ENCODE measurements at places on chromosomes 11 and 22. TPM values are rescaled to one million over a fixed set of nuclear protein-coding genes. Genes with fewer than 3 reads are reported as not detected.

- no peak for DNase-seq
Measured at GRCh38 chr11:117906126-117906525, 23.1 kb downstream of the TMPRSS13 start.

The IZUMO1R gene
- total RNA-seq = not detected

The SPI1 gene
- total RNA-seq = 295 TPM

- DNase-seq = no peak
Measured at GRCh38 chr11:57700425-57700824, 11.6 kb downstream of the MED19 start.

GRCh38 chr11:121206810-121207209 lies 85.8 kb upstream of the SC5D start:
- no peak for DNase-seq

DNA sequence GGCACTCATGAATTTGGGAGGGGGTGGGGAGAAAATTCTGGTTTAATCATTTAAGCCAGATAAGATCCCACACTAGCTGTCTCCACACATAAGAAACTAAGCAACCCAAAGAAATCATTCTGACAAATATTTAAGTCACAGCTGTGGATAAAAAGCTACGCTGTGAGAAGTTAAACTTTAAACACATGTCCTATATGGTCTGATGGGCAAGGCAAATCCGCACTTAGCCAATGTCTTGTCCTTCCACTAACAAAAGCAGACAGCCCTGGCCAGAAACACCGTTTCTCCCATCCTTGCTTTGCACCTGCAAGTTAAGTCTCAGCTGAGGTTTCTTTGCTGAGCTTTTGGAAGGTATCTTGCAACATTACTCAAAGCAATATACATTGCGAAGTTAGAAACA lies 68.0 kb downstream of the ETS1 start:
- no peak for DNase-seq

The GLB1L3 gene
- 0.27 TPM for total RNA-seq

GRCh38 chr11:11946180-11946579 lies 62.2 kb downstream of the DKK3 start:
- DNase-seq = no peak

DNA sequence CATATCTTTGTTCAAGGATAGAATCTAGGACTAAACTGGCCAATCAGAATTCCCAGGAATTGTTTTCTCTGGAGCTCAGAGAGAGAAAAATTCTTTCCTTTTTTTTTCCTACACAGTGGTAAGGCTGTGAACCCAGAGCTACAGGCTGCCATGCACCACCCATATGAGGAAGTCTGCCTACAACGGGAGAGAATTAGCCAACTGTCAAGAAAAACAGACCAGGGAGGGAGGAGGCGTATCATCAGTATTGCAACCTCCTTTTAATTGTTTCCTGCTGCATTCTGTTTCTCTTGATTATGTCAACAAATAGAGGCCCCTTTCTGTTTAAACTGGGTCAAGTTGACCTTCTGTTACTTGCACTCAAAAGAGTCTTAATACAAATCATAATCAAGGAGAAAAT lies 176.5 kb upstream of the UBASH3B start:
- DNase-seq = no peak

- no peak for DNase-seq
Measured at GRCh38 chr11:34309965-34310364, 47.8 kb downstream of the ABTB2 start.

- DNase-seq = no peak
Measured at GRCh38 chr11:21774212-21774611, 418.7 kb upstream of the ANO5 start.

DNA sequence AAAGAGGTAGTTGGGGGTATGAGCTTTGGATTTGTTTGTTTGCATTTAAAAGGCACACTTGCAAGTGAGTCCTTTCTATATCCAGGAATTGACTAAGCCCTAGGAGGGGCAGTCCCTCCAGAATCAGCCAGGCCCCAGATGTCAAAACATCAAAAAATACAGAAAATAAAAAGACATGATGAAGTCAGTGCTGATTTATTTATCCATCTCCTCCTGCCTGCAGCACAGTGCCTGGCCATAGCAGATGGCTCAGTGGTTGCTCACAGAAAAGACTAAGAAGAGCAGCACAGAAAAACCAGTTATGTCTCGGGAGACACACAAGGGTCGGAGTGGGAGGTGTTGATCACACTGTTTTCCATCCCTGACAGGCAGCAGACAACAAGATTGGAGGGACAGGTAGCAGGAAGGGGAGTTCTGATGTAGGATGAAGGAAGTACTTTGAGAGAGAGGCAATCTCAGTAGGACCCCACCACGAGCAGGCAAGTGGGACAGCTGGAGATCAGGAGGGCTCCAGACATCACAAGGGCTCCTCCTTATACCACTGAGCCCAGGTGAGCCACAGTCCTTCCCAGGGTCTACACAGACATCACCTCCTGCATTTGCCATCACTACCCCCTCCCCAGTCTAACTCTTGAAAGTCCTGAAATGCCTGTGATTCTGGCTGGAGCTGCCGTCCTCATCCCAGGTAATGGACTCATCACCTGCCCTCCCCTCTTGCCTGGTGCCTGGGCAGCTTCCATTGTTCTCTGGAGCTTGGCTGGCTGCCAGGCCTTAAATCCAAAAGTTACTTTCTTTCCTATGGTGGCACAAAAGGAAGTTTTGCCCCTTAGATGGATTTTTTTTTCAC lies 32.3 kb downstream of the TMPRSS5 start:
- DNase-seq = no peak

- DNase-seq = no peak
Measured at GRCh38 chr11:38274031-38274430, 1676.0 kb upstream of the RAG2 start.

DNA sequence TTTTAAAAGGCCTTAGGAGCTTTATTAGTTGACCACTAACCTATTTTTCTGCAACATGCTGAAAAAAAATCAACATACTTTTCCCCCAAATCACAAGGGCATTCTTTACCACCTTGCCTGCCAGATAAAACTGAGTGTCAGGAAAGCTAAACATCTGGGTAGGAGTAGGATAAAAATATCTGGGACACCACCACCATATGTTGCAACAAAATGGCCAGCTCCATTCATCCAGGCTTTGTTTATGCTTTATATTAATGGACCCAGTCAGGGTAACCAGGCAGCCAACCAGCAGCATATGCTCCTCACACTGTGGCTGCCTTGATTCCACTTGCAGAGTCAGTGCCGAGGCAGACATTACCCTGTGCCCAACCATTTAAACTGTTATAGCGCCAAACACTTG lies 1024.5 kb downstream of the LRRC4C start:
- no peak for DNase-seq

DNA sequence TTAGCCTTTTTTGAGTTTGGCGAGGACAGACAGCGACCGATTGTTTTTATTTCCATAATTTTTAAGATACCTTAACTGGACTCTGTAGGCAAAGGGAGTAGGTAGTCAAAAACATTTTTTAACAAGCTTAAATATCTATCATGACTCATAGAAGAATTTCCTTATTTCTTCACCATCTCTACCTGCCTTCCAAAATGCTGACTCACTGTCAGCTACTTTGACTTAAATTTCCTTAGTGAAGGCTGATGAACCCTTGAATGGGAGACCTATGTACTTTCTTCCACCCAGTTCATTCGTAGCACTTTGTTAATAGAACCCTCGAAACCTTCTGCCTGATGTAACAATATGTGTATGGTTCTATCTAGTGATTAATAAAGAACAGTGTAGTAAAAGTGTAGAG lies 1.1 kb upstream of the MTMR2 start:
- no peak for DNase-seq

The NRXN2 gene
- 1.7 TPM for total RNA-seq

The CD3E gene
- 9.9 TPM for total RNA-seq

- peak; percentile 95 for DNase-seq
Measured at GRCh38 chr11:124673333-124674167, at the start of the genes SIAE and SPA17. Gene SIAE (minus strand): TSS chr11:124673739. CDS start chr11:124673708, 31 bp downstream. Gene SPA17 (plus strand): TSS chr11:124673904. CDS start chr11:124675265, 1,361 bp downstream.

GRCh38 chr22:30305519-30305905 lies 16.2 kb upstream of the CASTOR1 start:
- no peak for DNase-seq

GRCh38 chr22:25139062-25139461 lies 60.6 kb upstream of the CRYBB3 start:
- DNase-seq = no peak

The GLB1L2 gene
- total RNA-seq = 5.1 TPM

DNA sequence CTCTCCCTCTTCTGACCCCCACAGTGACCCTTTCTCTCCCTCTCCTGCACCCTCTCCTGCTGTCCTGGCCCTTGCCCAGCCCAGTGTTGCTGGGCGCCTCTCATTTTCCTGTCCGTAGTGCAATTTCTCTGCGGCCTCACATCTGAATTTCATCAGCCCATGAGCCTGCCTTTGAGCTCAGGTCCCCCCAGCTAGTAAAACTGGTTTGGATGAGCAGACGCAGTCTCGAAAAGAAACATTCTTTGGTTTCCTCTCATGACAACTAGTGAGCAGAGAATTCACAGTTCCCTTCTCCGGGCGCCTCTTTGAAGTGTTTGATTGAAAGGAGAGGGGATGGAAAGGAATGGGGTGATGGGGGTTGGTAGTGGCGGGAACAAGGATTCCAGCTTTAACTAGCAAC lies 126.0 kb upstream of the CADM1 start:
- no peak for DNase-seq

DNA sequence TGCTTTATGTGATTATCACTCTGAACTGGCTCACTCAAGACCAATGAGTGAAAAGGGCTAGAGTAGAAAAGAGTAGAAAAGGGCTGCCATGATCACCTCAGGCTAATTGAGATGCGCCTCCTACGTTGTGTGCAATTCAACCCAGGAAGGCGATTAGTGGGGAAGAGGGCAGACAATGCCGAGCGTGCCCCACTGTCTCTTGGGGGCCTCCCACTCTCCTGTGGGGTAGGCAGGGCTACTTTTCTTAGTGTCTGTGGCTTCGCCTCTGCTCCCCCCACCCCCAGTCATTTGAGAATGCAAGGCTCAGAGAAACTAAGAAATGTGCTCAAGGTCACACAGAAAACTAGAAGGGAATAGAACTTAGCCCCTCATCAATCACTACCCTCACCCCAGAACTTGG lies 57.7 kb upstream of the RASD2 start:
- DNase-seq = no peak

GRCh38 chr11:115408036-115408921 lies 95.9 kb downstream of the CADM1 start:
- no peak for DNase-seq

GRCh38 chr11:73539506-73540084 lies 58.3 kb downstream of the FAM168A start:
- DNase-seq = no peak

The UBQLN3 gene
- 0.50 TPM for total RNA-seq

GRCh38 chr11:110522471-110522870 lies 92.7 kb downstream of the FDX1 start:
- DNase-seq = no peak

GRCh38 chr11:35173011-35173511 lies 34.1 kb downstream of the CD44 start:
- peak; percentile 68 for DNase-seq

GRCh38 chr22:45008751-45009605 lies 827 bp downstream of the PHF21B start:
- DNase-seq = no peak

DNA sequence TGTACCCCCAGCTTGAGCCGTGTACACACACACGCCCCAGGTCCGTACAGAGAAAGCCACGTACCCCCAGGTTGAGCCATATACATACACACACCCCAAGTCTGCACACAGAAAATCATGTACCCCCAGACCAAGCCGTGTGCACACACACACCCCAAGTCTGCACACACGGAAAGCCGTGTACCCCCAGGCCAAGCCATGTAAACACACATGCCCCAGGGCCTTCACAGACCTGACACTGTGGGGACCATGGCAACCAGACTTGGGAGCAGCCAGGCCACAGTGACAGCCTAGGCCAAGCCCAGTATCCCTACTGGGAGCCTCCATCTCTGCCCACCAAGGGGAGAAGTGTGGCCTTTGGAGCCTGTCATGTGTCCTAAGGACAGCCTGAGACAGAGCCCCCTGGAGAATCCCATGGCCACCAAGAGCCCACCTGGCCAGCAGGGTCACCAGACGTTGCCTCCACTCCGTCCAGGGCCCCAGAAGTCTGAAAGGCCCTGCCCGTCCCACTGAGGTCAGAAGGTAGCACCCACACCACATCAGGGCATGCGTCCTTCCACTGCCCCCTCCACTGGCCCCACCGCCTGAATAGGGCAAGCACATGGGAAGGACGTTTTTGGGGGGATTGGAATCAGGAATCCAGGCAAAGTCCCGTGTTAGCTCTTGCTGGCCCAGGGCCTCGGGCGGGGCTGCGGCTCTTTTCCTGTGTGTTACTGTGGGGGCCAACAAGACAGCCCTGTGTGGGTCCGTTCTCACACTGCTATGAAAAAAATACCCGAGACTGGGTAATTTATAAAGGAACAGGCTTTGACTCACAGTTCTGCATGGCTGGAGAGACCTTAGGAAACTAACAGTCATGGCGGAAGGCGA lies 636.7 kb downstream of the TBC1D22A start:
- no peak for DNase-seq

GRCh38 chr11:68610452-68611116 lies 73.8 kb upstream of the GAL start:
- DNase-seq = no peak

DNA sequence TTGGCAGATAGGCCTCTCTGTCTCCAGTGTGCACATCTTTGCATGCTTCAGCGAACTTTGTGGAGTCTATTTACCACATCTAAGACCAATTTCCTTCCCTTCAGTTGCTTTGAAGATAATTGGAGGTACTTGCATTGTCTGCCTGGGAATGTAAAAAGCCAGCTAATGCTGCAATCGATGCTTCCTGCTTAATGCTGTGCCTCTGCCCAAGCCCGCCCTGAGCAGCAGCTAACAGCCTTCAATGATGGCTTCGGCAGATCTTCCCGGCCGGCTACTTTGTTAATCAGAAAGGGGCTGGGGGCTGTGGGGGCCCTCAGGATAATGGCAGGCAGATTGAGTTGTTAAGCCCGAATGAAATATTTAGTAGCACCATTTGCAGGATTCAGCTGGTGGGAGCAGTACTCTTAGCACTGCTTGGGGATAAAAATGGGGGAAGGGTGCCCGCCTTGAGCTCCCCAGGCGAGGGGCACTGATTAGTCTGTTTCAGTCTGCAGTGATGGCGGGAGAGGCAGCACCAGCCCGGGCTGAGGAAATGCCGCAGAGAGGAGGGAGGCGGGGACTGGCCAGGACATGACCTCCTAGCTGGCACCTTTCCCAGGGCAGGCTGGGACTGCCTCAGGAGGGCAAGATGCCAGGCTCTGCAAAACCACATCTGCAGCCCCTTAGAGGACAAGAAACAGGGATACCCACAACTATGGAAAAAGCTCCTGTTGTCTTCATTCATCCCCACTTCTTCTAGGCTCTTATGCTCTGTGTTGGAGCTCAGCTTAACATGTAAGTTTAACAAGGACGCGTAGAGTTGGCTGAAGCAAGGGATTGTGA lies 460.0 kb downstream of the BUD13 start:
- peak; percentile 89 for DNase-seq

The HBE1 gene
- not detected for total RNA-seq
